MG63 (cell line): ENCODE measurements at places on chromosomes 3 and 15.
A peak's percentile ranks its signal among the peaks of the same experiment; 100 is the strongest.

DNA sequence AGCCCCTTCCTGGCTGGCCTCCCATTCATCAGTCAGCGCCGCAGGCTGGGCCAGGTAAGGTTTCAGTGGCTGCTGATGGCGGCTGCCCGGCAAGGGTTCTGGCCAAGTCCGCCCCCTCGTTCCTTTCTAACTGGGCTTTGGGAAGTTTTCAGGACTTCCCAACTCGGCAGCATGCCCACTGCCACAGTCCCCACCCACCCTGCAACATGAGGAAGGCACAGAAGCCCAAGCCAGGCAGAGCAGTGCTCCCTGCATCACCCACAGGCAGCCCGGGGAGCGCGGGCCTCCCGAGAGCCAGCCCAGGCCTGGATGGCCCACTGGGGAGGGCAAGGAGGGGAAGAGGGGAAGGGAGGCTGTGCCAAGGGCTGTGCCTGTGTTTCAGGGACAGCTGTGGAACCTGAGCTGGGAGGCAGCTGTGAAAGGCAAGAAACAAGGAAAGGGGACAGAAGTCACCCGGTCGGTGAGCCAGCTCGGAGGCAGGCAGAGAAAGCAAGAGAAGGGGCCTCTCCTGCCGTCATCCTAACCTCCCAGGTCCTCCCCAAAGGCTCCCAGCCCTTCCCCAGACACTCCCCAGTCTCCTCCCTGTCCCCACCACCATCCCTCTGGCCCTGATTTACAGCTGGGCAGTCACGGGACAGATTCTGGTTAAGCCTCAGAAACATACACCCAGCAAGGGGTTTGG lies 73.9 kb downstream of the CPN2 start:
- DNase-seq = peak; percentile 98

- no peak for DNase-seq
These were observed 2.8 kb downstream of the TMEM43 start for GRCh38 chr3:14127516-14128161.

DNA sequence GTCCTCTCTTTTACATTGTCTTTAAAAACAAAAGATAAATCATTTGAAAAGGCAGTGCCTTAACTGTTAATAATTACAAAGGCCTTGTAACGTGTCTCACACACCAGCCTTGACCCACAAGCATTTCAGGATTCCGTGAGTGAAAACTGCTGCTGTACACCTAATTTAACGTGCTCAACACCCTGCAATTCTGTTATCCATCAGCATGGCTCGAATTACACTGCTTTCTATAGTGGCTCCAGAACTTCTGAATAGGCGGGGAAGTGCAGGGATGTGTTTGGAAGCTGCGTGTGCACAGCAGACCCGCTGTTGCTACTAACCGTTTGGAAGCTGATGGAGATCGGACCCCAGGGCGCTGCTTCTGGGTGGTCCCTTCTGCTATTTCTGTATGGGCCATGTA lies 9.9 kb upstream of the ETFA start:
- DNase-seq = no peak

DNA sequence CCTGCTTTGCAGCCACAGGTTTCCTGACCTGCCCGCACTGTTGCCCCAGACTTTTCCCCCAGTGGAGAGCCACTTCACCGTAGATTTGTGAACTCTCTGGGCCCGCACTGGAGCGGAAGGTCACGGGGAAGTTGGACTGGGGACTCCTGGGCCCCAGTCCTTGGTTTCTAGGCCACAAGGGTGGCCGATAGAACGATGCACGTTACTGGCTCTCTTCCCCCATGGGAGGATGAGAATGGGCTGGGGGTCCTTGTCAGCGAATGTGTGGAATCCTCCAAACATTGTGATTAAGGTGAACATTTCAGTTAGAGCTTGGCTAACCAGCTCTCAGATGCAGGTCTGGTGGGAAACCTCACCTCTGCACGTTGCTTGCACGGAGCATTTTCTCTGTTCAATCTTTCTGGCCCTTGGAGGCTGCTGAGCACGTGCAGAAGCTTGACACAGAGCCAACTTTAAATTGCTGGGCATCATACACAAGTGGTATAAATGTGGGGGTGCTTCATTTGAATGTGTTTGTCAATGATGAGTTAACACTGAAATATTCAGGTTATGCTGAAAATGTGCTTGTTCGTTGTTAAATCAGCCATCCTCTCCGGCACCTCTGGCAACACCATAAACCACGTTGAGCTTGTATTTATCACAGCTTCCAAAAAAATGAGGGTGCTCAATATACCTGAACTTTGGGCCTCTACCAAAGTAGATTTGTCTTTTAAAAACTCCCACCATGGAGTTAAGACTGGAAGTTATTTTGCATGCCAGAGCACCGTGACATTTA lies 976 bp downstream of the DIS3L start:
- DNase-seq = peak; percentile 79

DNA sequence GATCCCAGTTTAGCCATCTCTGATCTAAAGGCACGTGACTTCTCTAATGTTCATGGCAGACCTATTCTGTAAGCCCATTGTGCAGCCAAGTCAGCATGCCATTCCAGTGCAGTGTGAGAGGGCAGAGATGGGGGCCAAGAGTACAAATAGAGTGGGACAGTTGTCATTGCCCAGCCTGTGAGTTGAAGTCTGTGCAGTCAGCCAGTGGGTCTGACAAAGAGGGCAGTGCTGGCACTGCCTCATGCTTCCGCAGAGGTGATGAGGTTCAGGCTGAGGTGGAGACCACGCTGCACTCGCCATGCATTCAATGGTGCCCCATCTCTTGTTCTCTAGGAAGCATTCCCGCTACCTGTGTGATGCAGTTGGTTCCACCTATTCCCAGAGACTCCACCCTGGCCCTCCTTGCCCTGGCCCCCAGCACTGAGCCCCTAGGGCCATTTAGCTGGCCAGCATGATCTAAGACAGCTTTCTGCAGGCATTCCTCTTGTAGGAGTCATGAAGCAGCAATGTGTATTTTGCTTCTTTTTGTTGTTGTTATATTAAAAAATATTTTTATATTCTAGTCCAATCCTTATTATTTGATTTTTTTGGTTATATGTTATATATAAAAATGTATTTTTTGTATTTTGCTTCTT lies 3.7 kb downstream of the MRAS start:
- DNase-seq = no peak

- DNase-seq = peak; percentile 20
These were observed 98.9 kb downstream of the APBA2 start for GRCh38 chr15:28984421-28985315.

- peak; percentile 43 for DNase-seq
These were observed 12.3 kb upstream of the MFSD1 start for GRCh38 chr3:158789592-158789991.

- DNase-seq = no peak
These were observed 67.7 kb upstream of the OXTR start for GRCh38 chr3:8837162-8837561.

- DNase-seq = peak; percentile 52
These were observed 37.8 kb downstream of the BOC start for GRCh38 chr3:113249111-113249510.

GRCh38 chr15:92149029-92149428 lies 244.7 kb upstream of the ST8SIA2 start:
- no peak for DNase-seq

DNA sequence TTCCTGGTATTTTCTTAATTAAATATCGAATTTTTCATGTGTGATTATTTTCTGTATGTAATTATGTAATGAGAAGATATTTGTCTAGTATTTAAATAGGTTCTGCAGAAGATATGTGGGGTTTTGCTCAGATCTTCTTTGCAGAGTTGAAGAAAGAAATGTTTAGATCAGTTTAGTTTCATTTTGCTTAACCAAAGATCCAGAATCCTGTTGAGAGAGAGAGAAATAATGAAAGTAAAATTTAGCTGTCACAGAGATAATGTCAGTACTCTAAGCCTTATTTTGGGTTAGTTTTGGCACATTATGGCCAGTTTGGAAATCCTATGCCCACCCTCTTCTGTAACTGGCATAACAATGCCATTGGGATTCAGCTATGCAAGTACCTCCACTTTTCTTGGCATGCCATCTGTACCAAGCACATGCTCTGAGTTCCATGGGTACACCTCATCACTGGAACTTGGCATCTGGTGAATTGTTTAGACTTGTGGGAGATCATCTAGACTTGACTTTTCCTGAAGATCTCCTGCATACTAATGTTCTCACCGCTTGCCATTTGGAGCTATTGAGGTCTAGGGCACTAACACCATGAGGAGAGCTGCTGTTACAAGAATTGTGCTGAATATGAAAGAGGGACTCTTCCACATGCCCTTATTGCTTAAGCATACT lies 30.9 kb downstream of the PLSCR1 start:
- peak; percentile 71 for DNase-seq

DNA sequence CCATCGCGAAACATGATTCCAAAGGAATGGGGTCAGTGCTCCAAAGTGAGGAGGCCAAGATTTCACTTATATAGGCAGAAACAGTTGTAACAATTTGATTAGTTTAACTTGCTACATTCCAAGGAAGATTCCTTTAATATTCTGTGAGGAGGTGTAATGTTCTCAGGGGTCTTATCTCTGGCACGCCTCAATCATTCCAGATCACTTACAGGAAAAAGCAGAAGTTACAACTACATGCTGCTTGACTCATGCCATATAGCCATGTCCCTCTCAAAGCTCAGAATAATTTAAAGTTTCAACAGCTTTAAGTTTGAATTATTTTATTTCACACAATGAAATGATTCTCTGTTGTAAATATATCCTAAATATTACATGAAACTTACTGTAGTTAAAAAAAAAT lies 3.5 kb upstream of the FYTTD1 start:
- DNase-seq = no peak

DNA sequence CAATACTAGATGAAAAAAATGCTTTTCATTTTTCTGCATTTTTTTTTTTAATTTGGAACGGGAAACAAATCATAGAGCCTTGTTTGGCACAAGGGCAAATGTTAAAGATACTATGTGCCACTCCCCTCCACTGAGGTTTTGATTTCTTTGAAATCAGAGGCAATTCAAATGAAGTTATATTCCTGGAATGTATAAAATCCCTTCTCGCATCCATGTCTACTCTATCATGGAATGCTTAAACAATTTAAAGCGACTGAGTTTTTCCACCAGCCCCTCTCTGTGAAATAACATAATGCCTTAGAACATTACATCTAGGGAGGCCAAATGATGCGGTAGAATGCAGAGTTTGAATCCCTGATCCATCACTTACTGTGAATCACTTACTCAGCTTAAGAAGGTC lies 69.7 kb downstream of the FMN1 start:
- no peak for DNase-seq

DNA sequence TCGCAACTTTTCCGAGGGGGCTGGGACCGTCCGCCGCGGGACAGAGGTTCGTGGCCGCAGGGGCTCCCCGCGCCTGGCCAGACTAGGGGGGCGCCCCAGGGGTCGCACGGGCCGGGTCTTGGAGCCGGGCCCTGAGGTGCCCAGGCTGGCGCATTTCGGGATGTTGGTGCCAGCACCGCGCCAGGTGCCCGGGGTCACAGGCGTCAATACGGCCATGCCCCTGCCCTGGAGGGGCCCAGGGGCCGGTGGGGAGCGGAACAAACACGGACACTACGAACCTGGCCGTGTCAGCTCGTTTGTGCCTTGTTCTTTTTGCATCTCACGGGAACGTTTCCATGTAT lies 366 bp downstream of the TM6SF1 start:
- DNase-seq = no peak

DNA sequence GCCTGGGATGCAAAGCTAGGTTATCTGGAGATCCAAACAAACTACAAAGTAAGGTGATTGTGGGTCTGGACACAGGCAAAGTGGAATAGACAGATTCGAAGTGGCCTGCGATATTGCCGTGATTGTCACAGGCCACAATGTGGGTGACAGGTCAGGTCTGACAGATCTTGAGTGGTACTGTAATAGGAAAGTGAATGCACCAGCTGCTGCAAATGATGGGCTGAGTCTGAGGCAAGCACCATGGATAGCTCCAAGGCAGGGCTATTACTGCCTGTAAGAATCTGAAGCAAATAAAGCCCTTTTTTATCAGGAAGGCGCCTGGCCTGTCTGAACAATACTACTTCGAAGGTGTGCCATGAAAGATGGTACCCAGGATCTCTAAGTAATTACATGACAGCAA lies 10.0 kb downstream of the ARMC8 start:
- DNase-seq = peak; percentile 17

DNA sequence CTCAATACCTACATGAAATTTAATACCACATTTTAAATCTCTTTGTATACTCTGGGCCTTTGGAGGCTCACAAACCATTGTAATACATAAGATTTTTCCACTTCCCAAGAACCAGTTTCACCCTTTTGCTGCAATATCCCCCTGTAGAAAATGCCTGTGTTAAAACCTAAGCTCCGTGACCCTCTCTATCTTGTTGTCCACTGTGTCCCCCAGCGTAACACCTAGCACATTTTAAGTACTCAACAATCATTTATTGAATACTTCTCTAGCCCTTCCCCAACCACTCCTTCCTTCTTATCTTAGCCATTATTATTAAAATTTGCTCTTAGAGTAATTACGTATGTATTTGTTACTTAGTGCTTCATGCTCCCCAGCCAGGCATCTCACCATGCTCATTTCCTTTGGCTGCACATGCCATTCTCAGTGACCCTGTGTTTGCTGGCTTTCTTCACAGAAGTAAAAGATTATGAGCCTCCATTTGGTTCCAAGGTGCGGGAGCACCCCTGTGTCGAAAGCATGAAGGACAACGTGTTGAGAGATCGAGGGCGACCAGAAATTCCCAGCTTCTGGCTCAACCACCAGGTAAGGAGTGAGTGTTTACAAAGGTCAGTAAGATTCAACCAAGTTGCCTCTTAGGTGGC lies 81.6 kb downstream of the TGFBR2 start:
- DNase-seq = no peak
